WTC11 (cell line): ENCODE measurements at places on chromosomes 1 and 21. TPM values are rescaled to one million over a fixed set of nuclear protein-coding genes. Genes with fewer than 3 reads are reported as not detected.
A peak's percentile ranks its signal among the peaks of the same experiment; 100 is the strongest.

DNA sequence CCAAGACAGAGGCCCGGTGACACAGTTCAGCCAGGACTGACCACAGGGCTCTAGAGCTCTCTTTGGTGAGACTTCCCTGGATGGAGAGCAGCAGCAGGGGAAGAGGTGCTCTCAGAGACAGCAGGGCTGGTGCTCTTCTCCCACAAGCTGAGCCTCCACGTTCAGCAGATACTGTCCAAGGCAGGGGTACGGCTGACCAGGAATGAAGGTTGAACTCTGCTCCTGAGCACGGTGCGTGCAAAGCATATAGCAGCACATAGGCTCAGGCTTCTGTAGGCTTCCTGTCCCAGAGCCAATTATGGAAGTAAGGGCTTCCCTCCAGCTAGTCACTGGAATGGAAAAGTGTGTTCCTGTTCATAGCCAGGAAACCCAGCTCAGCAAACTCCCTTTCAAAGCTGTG, 23.9 kb downstream of the DMBX1 start:
- DNase-seq = no peak
- peaks cover 46% of the 10 kb centered on the region for H3K27me3 ChIP-seq
- no peak overlapping the region for H3K4me3 ChIP-seq

GRCh38 chr1:27567146-27567526, 36.8 kb downstream of the AHDC1 start:
- DNase-seq = no peak
- H3K36me3 ChIP-seq = no peaks in the 10 kb centered on the region
- H3K27me3 ChIP-seq = no peaks in the 10 kb centered on the region
- H3K4me3 ChIP-seq = no peak overlapping the region
- H3K4me1 ChIP-seq = peaks cover 88% of the 10 kb centered on the region

DNA sequence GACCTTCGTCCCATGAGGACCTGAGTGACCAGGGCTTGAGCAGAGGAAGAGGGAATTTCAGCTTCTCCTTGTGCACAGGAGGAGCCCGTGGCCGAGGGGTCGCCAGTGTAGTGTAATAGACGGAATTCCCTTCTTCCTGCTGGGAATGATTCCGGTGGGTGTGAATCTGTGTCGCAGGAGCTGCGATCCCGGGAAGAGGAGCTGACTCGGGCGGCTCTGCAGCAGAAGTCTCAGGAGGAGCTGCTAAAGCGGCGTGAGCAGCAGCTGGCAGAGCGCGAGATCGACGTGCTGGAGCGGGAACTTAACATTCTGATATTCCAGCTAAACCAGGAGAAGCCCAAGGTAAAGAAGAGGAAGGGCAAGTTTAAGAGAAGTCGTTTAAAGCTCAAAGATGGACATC, 34.4 kb downstream of the MAP3K21 start:
- H3K4me1 ChIP-seq = peaks cover 44% of the 10 kb centered on the region
- peaks cover 16% of the 10 kb centered on the region for H3K36me3 ChIP-seq
- no peak overlapping the region for H3K4me3 ChIP-seq
- DNase-seq = peak; percentile 15
- peak overlapping the region; percentile 86 for H3K27ac ChIP-seq

DNA sequence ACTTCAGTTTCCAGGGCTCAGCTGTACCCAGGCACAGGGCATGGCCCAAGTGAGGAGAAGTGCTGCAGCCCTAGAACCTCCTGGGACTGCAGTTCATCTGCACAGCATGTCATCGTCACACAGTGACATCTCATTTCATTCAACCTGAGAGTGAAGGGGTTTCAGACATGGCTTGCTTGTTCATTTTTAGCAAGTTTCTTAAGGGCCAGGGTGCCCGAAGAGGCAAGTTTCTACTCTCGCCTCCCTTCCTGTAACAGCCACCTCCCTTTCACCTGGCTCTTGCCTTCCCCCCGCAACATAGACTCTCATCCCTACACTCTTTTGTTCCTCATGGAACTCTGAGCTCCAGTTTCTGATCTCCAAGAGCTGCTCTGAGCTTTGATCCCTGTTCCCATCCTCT, 108.1 kb downstream of the C1orf21 start:
- no peak overlapping the region for H3K4me3 ChIP-seq
- no peaks in the 10 kb centered on the region for H3K27me3 ChIP-seq
- H3K27ac ChIP-seq = no peak overlapping the region; the same call in 1 of the 2 replicates
- H3K36me3 ChIP-seq = no peaks in the 10 kb centered on the region
- DNase-seq = no peak

GRCh38 chr1:154335025-154335714, 9.8 kb downstream of the ATP8B2 start:
- 0 out of 2 replicates have a peak overlapping the region, but pooled peaks have one; percentile 85 for H3K27ac ChIP-seq
- no peaks in the 10 kb centered on the region for H3K4me1 ChIP-seq
- DNase-seq = peak; percentile 86
- H3K27me3 ChIP-seq = no peaks in the 10 kb centered on the region
- H3K4me3 ChIP-seq = no peak overlapping the region

- H3K4me1 ChIP-seq = peaks cover 6% of the 10 kb centered on the region
- DNase-seq = no peak
- peak overlapping the region; percentile 42; the same call in 1 of the 2 replicates for H3K4me3 ChIP-seq
- H3K36me3 ChIP-seq = peaks cover 29% of the 10 kb centered on the region
- no peak overlapping the region for H3K27ac ChIP-seq
Observed at GRCh38 chr21:46095814-46096595, 1.9 kb upstream of the COL6A2 start.

GRCh38 chr1:205076245-205076761, 8.0 kb downstream of the TMEM81 start:
- H3K36me3 ChIP-seq = no peaks in the 10 kb centered on the region
- H3K4me3 ChIP-seq = no peak overlapping the region
- no peak overlapping the region for H3K27ac ChIP-seq
- no peaks in the 10 kb centered on the region for H3K27me3 ChIP-seq
- DNase-seq = no peak
- H3K4me1 ChIP-seq = no peaks in the 10 kb centered on the region

GRCh38 chr1:41806472-41807155, 112.1 kb downstream of the HIVEP3 start:
- H3K4me1 ChIP-seq = no peaks in the 10 kb centered on the region
- H3K36me3 ChIP-seq = no peaks in the 10 kb centered on the region
- H3K27me3 ChIP-seq = no peaks in the 10 kb centered on the region
- H3K27ac ChIP-seq = no peak overlapping the region
- DNase-seq = no peak
- no peak overlapping the region for H3K4me3 ChIP-seq

GRCh38 chr1:48236716-48237470, 14.4 kb downstream of the SLC5A9 start:
- H3K36me3 ChIP-seq = no peaks in the 10 kb centered on the region
- no peaks in the 10 kb centered on the region for H3K4me1 ChIP-seq
- no peak overlapping the region for H3K27ac ChIP-seq
- peaks cover 3% of the 10 kb centered on the region for H3K27me3 ChIP-seq
- no peak for DNase-seq

- H3K27ac ChIP-seq = no peak overlapping the region
- H3K4me3 ChIP-seq = no peak overlapping the region
- H3K36me3 ChIP-seq = no peaks in the 10 kb centered on the region; the same call in 1 of the 2 replicates
- no peak for DNase-seq
- no peaks in the 10 kb centered on the region for H3K27me3 ChIP-seq
Observed at GRCh38 chr1:227234998-227235405, 83.3 kb downstream of the CDC42BPA start.

The GJA9 gene
- total RNA-seq = not detected in 3 replicates

The GRIK3 gene
- total RNA-seq = 3.7 to 5.5 TPM (median 4.3 TPM) in 3 replicates

The TRIM58 gene
- 1.0 to 1.9 TPM (median 1.6 TPM) in 3 replicates for total RNA-seq

DNA sequence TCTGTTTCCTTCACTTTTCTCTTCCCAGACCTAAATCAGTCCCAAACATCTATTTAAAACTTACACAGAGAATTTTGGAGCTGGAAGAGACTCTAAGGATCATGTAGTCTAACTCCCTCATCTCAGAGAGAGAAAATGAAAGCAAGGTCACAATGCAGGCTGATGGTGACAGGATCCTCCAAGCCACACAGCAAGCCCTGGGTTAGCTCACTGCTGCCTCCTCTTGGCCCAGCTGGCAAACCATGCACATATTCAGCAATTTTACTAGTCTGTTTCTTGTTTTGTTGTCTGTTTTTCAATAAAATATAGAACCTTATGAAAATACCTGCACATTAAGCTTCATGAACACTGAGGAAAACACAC, 27.7 kb upstream of the LY9 start:
- peak; percentile 71 for DNase-seq
- peaks cover 6% of the 10 kb centered on the region for H3K4me1 ChIP-seq
- H3K27me3 ChIP-seq = peaks cover 3% of the 10 kb centered on the region; the same call in 1 of the 2 replicates

- peak overlapping the region; percentile 7; the same call in 1 of the 2 replicates for H3K27ac ChIP-seq
- H3K4me1 ChIP-seq = peaks cover 13% of the 10 kb centered on the region; the same call in 1 of the 2 replicates
- no peaks in the 10 kb centered on the region for H3K36me3 ChIP-seq
- no peaks in the 10 kb centered on the region for H3K27me3 ChIP-seq
- DNase-seq = no peak
Observed at GRCh38 chr1:17359808-17360207, 12.2 kb upstream of the PADI6 start.

DNA sequence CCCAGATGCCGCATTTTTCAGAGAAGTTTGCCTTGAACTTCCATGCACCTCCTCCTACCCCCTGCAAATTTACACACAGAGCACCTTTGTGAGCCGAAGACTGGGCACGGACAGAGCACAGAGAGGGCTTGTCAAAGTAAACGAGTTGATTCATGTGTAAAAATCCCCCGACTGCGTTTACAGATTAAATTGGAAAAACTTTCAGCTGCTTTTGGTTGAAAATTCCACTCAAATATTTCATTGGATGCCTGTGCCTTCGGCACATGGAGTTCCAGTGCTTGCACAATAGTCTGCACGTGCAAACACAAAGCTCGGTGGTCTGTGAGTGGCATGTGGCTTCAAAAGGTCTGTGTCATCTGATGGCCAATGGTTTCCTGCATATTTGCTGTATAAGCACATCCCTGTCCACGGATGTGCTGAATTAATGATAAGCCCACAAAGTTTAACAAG, 177.5 kb downstream of the SETD4 start:
- peaks cover 2% of the 10 kb centered on the region; the same call in 1 of the 2 replicates for H3K27me3 ChIP-seq
- H3K4me3 ChIP-seq = no peak overlapping the region
- H3K27ac ChIP-seq = no peak overlapping the region
- DNase-seq = no peak

DNA sequence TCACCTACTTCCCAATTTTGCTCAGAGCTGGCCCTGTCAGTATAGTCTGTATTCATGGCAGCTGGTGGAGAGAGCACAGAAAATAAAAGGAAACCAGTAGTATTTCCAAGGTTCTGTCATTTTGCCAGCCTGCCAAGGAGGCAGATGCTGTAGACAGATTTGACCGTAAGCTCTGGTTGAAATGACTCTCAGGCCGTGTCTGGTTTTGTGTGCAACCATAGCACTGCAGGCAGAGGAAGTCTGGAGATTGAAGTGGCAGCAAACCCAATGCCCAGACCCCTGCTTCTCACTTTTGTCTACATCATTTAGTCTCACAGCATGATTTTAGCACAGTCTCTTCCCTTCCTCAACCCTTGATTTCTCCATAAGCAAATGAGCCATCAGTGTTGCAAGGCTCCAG, 291.7 kb downstream of the PAPPA2 start:
- no peaks in the 10 kb centered on the region for H3K36me3 ChIP-seq
- no peaks in the 10 kb centered on the region for H3K27me3 ChIP-seq
- H3K27ac ChIP-seq = no peak overlapping the region
- peaks cover 7% of the 10 kb centered on the region for H3K4me1 ChIP-seq
- H3K4me3 ChIP-seq = no peak overlapping the region

GRCh38 chr21:44535963-44536362, 4.0 kb downstream of the KRTAP10-1 start:
- H3K4me3 ChIP-seq = no peak overlapping the region
- H3K27ac ChIP-seq = no peak overlapping the region
- no peaks in the 10 kb centered on the region for H3K27me3 ChIP-seq
- no peak for DNase-seq
- 0 out of 2 replicates have a peak, but pooled peaks cover 2% of the 10 kb centered on the region for H3K36me3 ChIP-seq

- peaks cover 7% of the 10 kb centered on the region for H3K36me3 ChIP-seq
- H3K27ac ChIP-seq = peak overlapping the region; percentile 94
- no peak for DNase-seq
- H3K4me1 ChIP-seq = peaks cover 35% of the 10 kb centered on the region
- peak overlapping the region; percentile 99 for H3K4me3 ChIP-seq
Observed at GRCh38 chr1:156194300-156194652, 372 bp downstream of the SLC25A44 start.

GRCh38 chr1:243322326-243322725, 66.5 kb downstream of the SDCCAG8 start:
- peaks cover 8% of the 10 kb centered on the region for H3K4me1 ChIP-seq
- peaks cover 5% of the 10 kb centered on the region for H3K36me3 ChIP-seq
- no peaks in the 10 kb centered on the region for H3K27me3 ChIP-seq
- no peak overlapping the region for H3K27ac ChIP-seq
- DNase-seq = no peak

DNA sequence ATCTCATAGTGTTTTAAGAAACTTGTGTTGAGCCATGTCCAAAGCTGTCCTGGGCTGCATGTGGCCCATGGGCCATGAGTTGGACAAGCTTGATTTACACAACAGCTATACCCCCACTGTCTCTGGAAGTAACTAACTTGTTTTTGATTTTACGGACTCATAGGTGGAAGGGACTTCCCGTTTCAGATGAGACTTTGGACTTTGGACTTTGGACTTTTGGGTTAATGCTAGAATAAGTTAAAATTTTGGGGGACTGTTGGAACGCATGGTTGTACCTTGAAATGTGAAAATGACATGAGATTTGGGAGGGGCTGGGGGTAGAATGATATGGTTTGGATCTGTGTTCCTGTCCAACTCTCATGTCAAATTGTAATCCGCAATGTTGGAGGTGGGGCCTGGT, 52.6 kb upstream of the ZSWIM5 start:
- peaks cover 41% of the 10 kb centered on the region for H3K36me3 ChIP-seq
- no peak for DNase-seq
- H3K27me3 ChIP-seq = peaks cover 16% of the 10 kb centered on the region
- H3K27ac ChIP-seq = no peak overlapping the region
- H3K4me3 ChIP-seq = no peak overlapping the region
- H3K4me1 ChIP-seq = no peaks in the 10 kb centered on the region

DNA sequence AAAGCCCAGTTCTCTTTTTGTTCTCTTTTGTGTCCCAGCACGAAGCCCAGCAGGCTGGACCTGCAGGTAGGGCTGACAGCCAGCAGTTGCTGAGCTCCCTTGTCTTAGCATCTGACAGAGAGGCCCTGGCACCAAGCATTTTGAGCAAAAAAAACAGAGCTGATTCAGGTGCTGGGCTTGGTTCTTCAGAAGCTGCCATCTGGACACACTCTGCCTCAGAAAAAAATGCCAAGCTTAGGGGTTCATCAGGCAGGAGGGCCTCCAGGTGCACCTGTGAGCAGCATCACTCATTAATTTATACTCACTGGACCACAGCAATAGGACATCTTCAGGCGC, 167.1 kb upstream of the PLD5 start:
- H3K27ac ChIP-seq = no peak overlapping the region
- no peak overlapping the region for H3K4me3 ChIP-seq
- H3K4me1 ChIP-seq = no peaks in the 10 kb centered on the region
- DNase-seq = no peak

DNA sequence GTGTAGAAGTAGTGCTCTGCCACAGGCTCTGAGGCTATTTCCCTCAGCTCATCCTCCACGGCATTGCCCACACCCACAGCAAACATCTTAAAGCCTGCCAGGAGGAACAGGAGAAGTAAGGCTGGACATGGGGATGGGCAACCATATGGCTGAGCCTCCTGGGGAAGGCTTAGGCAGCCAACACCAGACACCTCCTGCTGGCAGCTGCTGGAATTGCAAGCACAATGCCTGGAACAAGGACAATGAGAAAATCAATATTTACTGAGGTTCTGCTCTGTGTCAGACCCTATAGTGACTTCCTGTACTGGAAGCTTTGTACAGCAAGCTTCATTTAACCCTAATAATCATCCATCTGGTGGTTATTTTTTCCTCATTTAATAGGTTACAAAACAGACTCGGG, 8.2 kb downstream of the MATN1 start:
- H3K4me1 ChIP-seq = no peaks in the 10 kb centered on the region
- DNase-seq = peak; percentile 47

GRCh38 chr1:162011337-162012012, 12.2 kb downstream of the OLFML2B start:
- peaks cover 8% of the 10 kb centered on the region for H3K36me3 ChIP-seq
- no peaks in the 10 kb centered on the region for H3K27me3 ChIP-seq
- H3K27ac ChIP-seq = no peak overlapping the region
- DNase-seq = no peak

The HES2 gene
- total RNA-seq = 1.9 to 2.7 TPM (median 1.9 TPM) in 3 replicates
